GM12891 (cell line): ENCODE measurements at places on chromosomes 12 and 14.

DNA sequence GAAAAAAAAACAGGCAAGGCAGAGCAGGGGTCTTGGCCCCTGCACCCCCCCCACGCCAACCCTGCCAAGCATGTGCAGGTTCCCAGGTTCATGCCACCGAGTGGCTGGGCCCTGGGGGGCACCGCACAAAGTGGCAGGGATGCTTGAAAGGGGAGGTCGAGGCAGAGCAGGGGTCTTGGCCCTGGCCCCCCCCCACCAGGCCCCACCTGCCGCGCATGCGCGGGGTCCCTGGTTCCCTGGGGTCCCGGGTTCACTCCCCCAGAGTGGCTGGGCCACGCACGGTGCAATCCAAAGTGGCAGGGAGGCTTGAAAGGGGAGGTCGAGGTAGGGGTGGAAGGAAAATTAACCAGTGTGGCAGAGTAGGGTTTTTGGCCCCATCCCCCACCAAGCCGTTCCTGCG is 312.2 kb downstream of the ALG10 start:
- no peak for DNase-seq

DNA sequence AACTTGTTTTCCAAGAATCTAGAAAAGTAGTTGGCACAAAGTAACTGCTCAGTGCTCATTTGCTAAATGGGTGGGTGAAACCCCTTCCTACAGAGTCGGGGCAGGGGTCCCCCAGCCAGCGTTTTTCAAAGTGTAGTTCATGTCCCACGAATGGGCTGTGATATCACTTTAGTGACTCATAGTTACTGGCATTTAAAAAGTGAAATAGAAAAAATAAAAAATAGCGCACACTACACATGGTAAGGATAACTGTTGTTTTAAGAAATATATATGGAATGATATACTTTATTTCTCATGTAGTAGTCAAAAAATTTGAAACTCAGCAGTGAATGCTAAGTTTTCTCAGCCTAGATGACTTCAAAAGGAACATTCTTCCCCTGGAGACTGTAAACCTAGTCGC is 250.4 kb downstream of the CHST11 start:
- no peak for DNase-seq

DNA sequence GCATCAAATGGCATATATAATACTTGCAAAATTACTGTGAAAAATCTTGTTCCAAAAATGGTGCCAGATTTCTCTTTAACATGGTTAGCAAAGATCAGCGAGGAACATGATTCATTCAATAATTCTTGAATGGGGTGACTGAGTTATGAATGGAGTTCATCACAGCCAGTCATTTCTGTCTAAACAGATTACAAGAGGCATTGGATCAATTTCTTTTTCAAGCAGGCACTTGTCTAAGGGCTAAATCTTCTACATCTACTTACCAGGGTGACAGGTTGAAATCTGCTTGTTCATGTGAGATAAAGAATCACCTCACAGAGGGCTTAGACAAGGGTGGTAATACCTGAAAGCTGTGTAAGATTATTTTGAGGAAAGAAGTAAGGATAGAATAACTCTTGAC is 247.7 kb downstream of the ATP23 start:
- no peak for DNase-seq

- no peak for DNase-seq
Observed at GRCh38 chr14:88130057-88130432, 125.1 kb downstream of the GPR65 start.

DNA sequence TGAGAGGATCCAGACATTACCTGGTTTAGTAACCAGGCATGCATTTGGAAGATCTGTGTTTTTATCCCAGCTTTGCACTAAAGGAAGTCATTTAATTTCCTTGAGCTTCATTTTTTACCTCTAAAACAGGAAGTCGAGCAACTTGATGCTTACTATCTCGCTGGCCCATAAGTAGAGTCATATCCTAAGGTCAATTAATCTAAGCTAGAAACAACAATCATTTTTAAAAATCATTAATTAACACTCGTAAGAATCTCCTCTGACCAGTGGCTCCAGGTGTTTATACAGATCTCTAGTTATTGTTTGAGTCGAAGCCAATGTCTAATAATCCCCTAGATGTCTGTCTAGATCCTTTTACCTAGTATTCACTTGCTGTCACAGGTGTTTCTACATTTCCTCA is 355.8 kb upstream of the DCN start:
- no peak for DNase-seq

GRCh38 chr14:96121660-96122395 is 82.7 kb downstream of the C14orf132 start:
- DNase-seq = no peak

- no peak for DNase-seq
Observed at GRCh38 chr12:68510397-68510796, 100.3 kb upstream of the RAP1B start.

- DNase-seq = no peak
Observed at GRCh38 chr14:56422703-56423213, 156.8 kb upstream of the TMEM260 start.

- no peak for DNase-seq
Observed at GRCh38 chr14:58119381-58119780, 32.6 kb downstream of the ARMH4 start.

- no peak for DNase-seq
Observed at GRCh38 chr12:79938843-79939242, 3.9 kb upstream of the PPP1R12A start.

DNA sequence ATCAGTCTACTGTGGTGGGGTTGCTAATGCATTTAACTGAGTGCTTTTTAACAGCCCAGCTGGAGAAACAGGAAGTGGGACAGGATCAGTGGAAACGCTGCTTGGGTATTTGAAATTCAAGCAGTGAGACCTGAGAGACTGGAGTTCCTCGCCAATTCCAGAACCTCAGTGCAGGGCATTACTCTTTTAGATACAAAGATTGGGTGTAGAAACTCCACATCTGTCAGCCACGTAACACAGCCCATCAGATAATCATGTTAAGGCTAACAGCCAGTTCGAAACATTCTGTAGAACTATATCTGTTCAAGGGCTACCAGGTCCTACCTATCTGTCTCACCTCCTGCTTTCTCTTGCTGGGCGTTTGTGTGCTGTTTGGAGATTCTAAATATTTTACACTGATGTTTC is 45.5 kb downstream of the RAD52 start:
- DNase-seq = no peak

GRCh38 chr12:107320033-107320928 is 226.9 kb upstream of the CRY1 start:
- DNase-seq = peak; percentile 19

DNA sequence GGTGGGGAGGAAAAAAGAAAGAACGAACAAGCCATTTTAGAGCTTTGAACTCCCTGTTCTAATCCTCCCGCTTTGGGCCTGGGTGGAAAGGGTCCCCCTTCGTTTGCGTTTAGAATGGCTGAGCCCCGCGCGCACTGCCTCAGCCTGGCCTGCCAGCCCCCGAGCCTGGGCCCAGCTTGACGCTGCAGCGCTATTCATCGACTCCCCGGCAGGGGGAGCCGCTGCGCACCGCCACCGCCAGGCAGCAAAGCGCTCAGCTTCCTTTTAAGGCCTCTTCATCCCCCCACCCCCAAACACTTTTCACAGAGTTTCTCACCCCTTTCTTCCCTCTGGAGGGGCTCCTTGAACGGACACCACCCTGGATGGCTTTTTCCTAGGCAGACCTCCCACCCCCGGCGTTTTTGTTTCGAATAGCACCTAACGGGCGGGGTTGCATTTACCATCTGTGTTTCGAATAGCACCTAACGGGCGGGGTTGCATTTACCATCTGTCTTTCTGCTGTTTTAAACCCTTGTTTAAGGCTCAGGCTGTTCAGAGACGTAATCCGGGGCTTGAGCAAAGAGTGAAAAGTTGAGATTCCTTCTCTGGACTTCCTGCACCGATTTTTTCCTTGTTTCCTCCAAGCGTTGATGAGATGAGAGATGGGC is 56.4 kb upstream of the PIWIL1 start:
- DNase-seq = no peak

DNA sequence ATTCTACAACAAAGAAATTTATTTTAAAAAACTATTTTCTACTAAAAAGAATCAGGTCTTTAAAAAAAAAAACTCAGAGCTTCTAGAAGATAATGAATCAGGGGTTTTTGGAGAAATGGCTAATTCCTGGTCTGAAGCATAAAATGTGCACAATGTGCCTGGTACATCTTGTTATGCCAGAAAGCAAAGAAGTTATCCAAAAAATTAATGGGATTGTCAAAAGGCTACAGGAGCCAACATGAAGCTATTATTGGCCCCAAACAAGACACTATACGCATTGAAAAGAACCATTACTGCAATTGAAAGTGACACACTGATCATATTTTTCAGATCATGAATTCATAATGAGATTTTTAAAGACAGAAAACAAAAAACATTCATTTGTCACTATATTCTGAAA is 19.3 kb upstream of the TUBA1A start:
- no peak for DNase-seq

DNA sequence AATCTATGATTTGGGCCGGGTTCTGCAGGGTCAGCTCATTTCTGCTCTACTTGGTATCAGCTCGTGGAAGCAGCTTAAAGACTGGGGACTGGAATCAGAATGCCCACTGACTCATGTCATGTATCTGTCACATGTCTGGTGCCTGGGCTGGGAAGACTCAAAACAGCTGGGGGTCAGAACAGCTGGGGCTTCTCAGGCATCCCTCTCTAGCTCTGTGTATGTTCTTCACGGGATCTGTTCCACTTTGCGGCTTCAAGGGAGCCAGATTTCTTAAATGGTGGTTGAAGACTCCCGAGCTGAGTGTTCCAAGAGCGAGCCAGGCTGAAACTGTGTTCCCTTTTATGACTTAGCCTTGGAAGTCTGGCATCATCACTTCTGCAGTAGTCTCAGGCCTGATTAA is 11.9 kb downstream of the AEBP2 start:
- DNase-seq = no peak
